ENCODE measurements at places on chromosomes 4 and X.

- no peak for DNase-seq
Observed at GRCh38 chr4:930827-931193, 1.3 kb downstream of the GAK start.

DNA sequence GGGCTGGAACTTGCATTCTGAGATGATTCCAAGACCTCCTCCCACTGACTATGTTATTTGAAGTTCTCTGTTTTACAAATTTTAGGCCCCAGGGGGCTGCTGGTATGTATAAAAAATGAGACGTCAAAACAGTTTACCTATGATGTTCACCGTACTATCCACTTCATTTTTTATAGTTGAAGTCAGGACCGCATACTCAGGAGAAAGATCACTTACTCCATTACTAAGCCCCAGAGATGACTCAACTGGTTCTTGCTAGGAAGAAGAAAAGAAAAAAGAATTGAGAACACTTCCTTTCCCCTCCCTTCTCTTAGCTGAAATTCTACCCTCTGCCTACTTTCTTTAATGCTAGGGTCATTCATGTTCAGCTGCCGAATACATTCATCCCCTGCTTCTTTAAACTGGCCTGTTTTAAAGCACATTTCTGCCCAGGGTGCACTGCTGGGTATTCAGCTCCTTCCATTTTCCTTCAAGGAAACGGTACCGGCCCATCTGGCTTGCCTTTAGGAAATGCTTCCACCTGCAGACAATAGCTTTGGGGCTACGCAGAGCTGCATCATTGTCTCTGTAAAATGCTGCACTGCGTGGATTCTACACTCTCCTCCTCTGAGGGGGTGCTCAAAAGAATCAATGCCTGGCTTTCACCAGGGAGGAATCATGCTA lies 66.2 kb downstream of the IRF2 start:
- DNase-seq: no peak

GRCh38 chr4:93480452-93480851 lies 348.1 kb upstream of the ATOH1 start:
- no peak for DNase-seq

DNA sequence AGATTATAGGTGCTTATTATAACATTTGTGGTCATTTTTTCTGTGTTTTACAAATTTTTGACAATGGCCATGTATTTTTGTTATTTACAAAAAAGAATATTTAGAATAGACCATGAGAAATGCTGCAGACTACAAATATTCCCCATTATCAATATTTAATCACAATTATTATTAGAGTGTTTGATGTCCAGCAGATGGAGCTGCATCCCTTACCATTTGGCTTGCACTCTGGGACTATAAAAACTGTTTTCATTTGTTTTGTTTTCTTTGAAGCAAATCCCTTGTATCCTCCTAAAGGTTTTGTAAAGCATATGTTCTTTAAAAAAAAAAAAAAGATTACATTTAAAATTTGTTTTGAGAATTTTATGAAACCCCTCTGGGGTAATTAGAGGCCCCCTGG lies 85.6 kb upstream of the CXorf66 start:
- no peak for DNase-seq

GRCh38 chr4:150217192-150217591 lies 138.9 kb downstream of the DCLK2 start:
- DNase-seq: peak; percentile 82

DNA sequence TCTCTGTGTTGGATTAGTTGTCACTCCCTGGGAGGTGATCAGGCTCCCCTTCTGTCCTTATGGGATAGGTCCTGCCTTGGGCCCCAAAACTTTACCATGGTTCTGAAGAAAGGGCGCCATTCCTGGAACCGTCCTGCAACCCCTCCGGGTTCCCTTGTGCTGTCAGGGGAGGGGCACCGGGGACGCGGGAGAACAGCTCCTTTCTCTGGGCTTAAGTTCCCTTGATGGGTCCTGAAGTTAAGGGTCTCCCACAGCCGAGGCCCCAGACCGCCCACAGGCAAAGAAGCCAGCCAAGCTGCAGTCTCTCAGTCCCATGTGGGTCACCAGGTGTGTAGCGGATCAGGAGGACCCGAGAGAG lies 44.8 kb downstream of the UGT2A3 start:
- no peak for DNase-seq

DNA sequence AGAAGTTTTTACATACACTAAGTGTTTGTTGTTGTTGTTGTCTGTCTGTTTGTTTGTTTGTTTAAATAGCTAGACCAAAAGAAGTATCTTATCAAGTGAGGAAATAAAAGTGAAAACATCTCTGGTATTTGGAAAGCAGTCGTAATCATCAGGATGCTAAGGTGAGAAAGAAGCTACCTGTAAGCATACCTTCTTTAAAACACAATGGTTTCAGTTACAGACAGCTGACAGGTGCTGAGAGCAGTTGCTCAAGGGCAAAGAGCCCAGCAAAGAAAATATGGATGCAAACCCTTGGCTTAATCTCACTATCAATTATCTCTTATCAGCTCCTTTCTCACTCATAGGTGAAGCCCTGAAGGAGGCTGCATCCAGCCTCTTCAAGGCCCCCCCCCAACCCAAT lies 42.8 kb upstream of the FBXW7 start:
- DNase-seq: no peak

DNA sequence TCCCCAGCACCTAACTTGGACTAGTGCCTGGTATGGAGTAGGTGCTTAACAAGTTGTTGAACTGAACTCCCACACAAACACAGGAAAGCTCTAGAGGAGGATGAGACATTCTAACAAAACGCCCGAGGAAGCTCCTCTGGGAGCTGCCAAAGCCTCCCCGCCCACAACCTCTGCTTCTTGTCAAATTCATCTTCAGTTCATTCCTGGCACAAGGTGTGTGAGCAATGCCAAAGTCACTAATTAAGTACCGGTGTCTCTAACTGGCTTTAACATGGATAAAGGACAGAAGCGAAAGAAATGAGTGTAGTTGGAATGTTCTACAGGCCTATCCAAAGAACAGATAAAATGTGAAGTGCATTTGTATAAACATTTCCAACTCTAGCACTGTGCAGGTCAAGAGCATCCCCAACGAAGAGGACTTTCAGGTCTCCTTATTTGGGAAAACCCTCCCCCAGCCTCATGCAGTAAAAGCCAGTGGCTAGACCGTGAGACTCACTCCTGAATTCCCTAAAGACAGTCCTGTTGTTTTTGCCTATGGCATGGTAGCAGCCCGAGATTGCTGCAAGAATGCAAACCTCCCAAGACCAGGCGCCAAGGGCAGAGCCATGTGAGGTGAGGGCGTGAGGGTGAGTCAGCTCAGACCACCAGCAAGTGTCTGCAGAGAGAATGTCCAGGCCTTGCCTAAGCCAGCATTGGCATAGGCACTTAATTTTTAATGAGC lies 72.2 kb upstream of the KLF3 start:
- no peak for DNase-seq

DNA sequence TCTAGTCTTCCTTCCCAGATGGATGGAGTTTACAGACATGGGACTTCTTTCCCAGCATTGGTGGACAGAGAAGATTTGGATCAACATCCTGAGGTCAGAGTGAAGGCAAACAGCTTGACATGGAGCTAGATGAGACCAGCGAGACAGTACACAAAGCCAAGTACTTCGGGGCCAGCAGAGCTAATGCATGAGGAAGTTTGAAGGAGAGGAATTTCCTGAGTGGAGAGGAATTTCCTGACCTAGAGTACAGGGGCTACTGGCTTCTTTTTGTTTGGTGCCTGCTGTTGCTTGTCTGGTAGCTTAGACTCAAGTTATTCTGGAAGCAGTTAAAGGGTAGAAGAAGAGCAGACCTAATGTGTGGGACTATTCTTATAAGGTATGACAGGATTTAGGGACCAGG lies 69.1 kb upstream of the EOLA2 start:
- no peak for DNase-seq

DNA sequence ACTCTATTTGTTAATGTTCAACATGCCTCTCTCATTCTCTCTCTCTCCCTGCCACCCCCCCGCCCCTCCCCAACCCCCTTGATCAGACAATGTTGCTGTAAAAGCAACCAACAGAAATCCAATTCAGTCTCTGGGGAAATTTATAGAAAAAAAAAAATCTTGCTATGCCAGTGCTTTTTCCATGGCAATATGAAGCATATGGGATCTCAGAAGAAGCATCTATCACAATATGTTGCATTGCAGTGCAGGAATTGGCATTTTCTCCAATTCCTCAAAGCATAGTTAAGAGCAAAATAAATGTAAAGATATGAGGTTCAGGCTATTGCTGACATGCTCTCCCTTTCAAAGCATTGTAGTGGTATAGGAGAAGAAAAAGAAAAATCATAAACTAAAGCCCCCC lies 90.9 kb upstream of the LDB2 start:
- no peak for DNase-seq

DNA sequence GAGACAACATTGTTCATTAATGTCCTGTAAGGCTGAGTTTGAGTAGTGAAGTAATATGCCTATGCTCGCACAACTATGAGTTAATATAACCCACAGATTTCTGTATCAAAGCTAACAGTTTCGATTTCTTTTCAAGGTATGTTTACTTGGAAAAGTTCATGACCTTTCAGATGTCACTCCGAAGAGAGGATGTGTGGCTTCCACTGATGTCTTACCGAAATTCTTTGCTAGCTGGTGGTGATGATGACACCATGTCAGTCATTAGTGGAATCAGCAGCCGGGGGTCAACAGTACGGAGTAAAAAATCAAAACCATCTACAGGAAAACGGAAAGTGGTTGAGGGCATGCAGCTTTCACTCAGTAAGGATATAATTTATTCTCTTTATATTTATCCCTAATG lies 124.9 kb downstream of the STAG2 start:
- DNase-seq: no peak

GRCh38 chr4:15704129-15704528 lies 1.3 kb downstream of the BST1 start:
- DNase-seq: no peak

DNA sequence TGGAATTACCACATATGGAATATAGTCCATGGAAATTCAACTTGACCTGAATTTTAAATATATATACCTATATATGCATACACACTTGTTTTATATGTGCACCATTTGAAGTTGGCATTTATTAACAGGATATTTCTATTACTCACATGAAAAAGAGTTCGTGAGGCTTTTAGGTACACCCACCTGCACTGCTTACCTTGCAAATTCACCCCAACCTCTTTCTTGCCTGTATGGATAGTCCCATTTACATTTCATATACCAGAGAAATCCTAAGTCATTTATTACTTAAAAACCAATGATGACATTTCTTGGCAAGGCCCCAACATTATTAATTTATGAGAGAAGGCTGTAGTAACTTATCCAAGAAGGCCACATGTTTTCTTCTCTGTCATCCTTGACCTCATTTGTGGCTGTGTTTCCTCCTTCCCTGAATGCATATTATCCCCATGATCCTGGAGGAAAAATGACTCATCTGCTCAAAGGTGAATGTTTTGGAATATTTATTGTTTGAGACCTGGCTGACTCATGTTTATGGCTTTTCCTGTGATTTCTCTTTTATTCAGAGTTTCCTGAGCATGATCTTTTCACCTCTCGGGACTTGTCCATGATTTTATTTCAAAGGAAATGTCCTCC lies 62.2 kb upstream of the FAM241A start:
- DNase-seq: no peak

DNA sequence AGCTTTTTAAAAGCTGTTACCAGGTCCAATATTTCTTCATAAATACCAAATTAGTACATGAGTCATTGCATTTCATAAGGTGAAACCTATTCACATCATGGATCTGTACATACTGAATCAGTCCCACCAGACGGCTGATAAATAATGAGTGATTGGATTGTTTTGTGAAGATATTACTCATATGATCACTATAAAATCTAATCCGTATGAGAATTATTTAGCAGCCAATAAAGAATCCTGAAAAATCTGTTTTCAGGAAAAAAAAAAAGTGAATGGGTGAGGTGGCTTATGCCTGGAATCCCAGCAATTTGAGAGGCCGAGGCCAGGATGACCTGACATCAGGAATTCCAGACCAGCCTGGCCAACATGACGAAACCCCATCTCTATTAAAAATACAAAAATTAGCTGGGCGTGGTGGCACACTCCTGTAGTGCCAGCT lies 438.1 kb downstream of the INPP4B start:
- no peak for DNase-seq

DNA sequence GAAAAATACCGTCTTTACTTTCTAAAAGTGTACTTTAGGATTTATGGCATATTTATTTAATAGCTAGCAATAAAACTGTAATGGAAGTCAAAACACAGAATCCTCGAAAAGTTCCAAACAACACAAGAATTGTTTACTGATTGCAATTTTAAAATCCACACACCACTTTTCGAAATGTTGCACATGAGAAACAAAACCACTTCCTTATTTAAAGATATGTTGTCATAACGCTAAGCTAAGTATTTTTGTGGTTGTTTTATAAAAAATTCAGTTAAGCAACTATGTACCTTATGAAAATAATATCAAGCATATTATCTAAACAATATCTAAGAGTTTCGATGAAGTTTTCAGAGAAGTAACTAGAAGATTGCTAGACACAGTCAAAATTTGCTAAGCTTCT lies 344 bp downstream of the TMPRSS11D start:
- no peak for DNase-seq

GRCh38 chr4:128320656-128321055 lies 33.0 kb upstream of the PGRMC2 start:
- DNase-seq: no peak

DNA sequence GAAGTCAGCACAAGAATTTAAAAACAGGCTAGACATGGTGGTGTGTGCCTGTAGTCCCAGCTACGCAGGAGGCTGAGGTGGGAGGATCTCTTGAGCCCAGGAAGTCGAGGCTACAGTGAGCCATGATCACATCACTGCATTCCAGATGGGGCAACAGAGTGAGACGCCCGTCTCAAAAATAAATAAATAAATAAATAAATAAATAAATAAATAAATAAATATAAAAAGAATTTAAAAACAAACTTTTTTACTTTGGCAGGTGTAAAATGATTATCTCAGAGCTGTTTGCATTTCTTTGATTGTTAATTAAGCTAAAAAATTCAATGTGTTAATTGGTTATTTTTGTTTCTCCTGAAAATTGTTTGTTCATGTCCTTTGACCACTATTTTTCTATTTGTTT lies 97.5 kb upstream of the RPS6KA3 start:
- no peak for DNase-seq

Measured in globus pallidus (tissue), 1 donor.